CD4-positive, alpha-beta T cell treated with Interleukin-17A for 4 hours (primary cell): ENCODE measurements at places on chromosomes 3 and 15.

DNA sequence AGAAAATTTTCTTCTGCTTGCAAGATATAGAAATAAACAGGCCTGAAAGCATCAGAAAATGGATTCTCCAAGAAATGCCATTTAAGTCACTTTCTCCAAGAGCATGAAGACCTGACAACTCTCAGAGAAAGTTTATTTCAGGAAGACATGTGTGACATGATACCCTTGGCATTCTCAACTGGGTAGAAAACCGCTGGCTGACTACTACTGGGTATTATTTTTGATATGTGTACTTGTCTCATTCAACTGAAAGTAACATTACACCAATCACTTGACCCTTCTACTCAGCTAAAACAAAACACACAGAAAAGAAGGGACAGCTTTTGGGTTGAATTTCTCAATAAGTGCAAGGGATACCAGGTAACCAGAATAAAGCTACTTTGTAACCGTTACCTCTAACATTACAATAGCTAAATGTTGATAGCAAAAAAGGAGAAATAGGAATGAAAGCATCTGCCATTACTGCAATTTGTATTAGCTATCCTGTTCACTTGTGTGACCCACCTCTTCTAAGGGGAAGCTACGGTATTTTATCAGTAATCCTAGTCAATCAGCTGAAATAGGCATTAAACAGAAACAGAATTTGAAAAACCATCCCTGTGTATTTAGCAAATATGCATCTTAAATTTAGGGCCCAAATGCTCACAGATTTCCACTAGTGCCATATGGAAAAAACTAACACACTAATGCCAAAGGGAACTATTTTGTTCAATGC, 7.3 kb downstream of the TRA2B start:
- DNase-seq, result no peak

DNA sequence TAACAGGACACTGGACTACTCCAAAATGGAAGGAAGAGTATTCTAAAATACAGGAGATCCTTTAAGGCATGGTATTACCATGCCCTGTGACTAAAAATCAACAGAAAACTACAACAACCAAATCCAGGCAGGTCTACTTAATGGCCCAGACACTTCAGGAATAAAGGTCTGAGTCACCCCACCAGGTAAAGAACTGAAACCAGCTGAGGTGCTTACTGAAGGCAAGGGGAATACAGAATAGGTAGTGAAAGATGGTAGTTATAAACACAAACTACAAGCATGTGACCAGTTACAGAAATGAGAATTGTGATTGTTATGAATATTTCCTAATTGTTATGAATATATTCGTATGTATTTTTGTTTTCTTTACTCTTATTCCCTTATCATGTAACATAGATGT, 13.4 kb downstream of the IFT57 start:
- DNase-seq, result no peak

DNA sequence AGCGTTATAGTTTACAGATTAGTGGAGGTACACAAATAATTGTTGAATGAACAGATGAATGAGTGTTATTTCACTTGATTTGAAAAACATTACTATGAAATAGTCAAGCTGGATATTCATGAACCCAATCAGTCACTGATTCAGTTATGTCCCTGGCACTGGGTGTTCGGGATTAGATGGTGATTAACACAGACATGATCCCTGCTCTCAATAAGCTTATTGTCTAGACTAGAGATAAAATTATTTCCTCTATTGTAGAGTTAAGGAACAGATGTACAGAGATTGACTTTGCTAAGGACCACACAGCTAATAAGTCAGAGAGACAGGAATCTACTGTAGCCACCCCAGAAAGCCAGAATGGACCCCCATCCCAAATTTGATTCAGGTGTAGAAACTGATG, 963 bp downstream of the GRAMD1C start:
- no peak for DNase-seq

DNA sequence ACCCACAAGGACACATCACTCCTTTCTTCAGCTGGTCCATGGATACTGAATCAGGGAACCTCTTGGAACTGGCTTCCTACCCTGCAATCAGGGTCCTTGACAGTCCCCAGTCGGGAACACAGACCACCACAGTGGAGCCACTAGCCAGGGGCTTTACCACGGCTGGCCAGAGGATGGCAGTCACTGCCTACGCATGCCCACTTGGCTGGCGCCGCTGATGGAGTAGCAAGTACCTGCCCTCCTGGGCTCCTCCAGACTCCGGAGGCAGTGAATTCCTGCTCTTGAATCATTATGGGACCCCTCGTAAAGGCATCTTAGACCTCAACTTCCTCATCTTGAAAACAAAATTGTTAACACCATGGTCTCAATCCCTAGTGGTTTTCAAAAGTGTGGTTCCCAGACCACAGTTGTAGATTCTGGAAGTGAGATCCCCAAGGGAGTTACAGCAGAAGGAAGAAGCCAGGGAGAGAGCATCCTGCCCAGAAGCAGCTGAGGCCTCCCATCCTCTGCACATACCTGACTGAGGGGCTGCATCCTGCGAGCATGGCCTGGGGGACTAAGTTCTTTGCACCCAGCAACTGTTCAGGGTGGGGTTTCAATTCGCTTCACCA, 9.1 kb upstream of the SKIC8 start:
- peak; percentile 40 for DNase-seq

DNA sequence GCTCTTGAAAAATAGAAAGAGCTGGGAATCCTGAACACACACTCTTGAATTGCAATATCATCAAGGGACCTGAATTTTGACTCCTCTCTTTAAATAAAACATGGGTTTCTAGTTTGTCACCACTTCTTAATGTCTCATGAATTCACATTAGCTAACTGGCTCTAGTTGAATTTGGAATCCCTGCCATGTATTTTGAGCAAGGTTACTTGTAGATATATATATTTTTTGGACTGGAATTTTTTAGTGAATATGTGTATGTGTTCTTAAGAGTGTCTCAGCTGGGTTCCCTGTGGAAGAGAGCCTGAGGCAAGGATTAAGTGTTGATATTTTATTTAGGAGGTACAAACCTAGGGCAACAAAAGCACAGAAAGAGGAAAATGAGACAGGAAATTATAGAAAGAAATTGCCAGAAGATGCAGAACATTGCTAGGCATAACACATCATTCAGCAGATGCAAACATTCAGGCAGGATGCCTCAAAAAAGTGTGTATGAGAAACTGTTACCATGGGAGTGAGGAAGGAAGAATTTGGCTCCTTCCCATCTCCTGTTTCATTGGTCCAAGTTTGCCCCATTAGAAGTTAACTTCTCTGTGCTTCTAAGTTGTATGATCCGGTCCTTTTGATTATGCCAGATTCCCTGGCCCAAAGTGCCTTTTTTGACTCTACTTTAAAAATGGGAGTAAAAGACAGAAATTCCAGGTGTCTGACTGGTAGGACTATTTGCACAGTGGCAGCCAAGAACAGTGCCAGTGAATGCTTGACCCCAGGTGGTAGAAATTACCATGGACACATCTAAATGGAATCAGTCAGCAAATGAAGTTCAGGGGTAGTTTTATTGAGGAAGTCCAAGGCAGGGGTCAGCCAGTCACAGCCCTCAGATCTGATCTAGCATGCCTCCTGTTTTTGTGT, 253.7 kb upstream of the TGFBR2 start:
- DNase-seq, result no peak

DNA sequence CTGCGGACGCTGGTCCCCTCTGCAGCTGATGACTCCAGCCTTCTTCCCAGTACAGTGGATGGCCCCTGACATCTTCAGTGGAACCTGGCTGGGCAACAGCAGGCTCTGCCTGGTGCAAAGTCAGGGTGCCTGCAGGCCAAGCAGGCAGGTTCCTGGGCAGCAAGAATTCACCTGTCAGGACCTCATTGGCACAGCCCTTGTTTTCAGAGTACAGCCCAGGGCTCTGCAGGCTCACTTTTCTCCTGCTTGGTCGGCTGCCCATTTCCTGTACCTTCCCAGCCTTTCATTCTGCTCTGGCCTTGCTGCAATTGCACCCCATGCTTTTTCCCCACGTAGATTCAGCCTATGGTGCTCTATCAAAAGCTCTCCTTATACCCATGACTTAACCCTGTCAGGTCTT, 56.0 kb downstream of the LRTM1 start:
- no peak for DNase-seq

DNA sequence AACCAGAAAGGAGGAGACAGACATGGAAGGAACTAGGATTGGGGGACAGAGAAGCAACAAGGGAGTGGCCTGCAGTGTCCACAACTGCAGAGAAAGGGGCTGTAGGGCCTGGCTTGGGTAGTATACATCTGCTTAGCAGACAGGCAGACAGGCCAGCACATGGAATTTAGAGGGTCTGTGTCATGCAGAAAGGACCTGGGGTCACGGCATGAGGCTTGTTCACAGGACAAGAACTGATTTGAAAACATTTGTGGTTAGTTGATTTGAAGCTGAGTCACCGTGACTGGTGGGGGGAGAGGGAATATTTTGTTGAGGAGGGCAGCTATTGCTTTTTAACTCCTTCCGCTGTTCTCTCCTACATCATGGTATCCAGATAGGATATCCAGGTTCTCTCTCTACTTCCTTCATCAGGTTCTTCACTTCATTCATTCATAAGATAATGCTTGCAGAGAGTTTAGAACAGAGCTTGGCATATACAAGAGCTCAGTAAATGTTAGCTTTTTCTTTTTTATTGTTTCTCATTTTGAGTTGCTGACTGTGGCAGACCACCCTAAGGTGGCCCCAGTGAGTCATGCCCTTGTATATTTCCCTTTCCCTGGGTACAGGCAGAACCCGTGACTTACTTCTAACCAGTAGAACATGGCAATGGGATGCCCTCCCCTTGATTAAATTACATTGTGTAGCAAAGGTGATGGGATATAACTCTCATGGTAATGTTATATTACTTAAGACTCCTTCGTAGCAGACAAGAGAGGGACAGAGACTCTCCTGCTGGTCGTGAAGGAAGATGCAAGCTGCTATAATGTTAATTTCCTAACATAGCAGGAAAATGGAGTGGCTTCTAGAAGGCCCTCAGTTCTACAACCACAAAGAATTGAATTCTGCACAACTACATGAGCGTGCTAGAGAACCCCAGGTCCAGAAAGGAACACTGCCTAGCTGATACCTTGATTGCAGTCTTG, 95.0 kb upstream of the NMNAT3 start:
- no peak for DNase-seq
